NCI-H526 treated with DMSO at 0.1 percent for 48 hours (cell line): ENCODE measurements at places on chromosomes 3 and 15.

GRCh38 chr3:191246630-191247029 is 47.6 kb downstream of the OSTN start:
- DNase-seq = no peak

GRCh38 chr3:50195501-50196252 is 4.3 kb downstream of the GNAT1 start:
- DNase-seq = no peak

DNA sequence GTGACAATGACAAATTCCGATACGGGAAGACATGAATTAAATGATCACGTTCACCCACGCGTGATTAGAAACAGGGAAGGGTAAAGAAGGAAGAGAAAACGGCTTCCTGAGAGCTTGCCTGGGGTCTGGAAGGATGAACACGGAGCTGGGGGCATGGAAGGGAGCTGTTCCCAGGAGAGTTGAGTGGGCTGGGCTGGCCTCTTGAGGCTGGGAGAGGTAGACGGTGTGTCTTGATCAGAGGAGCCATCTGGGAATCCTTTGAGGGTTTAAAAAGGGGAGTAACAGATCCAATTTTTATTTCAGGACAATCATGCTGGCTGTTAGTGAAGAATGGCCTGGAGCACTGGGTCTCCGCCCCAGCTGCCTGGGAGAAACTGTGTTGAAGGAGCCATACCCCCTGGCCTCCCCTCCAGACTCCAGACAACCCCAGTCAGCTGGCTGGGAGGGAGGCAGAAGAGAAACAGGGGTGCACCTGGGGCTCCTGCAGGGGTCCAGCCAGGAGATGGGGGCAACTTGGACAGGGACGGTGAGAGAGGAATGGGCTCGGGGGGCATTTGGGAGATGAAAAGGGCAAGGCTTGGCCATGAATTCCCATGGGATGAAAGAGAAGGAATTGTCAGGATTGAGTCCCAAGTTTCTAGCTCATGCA is 53.6 kb upstream of the CGNL1 start:
- DNase-seq = peak; percentile 62

DNA sequence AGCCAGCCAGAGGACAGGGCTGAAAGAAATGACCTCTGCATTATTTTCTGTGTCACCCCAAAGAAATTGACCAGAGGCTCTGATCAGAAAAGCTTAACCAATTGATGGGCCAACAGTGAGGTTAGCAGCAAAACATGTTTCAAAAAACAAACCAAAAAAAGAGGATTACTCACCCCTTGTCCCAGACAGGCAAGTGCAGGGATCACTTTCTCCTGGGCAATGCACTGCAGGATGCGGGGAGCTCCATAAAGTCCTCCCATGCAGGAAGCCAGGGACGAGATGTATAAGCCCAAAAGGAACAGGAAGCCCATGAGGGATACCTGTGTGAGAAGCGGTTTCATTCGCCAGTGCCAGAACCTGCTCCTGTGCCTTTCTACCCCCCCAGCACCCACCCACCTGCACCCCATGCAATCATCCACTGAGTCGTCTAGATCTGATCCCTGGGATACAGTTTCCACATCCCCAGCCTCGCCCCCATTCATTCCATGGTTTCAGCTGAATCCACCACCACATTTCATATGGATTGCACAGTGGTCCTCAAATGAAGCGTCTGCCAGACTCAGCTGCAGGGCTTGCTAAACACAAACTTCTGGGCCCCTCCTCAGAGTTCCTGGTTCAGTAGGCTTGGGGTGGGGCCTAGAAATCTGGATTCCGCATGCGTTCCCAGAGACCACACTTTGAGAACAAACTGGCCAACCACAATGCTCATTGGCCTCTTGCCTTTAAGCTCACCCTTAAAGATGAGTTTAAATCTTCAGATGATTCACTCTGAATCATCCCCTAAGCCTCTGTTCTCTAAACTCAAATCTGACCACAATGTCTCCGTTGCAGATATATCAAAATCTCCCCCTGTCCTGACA is 54.4 kb upstream of the HEG1 start:
- DNase-seq = no peak

GRCh38 chr15:31291048-31291578 is 35.5 kb upstream of the KLF13 start:
- no peak for DNase-seq

GRCh38 chr3:104909721-104910120 is 457.0 kb upstream of the ALCAM start:
- peak; percentile 78 for DNase-seq

- DNase-seq = no peak
Measured at GRCh38 chr3:17967953-17968607, 225.6 kb upstream of the TBC1D5 start.

- no peak for DNase-seq
Measured at GRCh38 chr3:15180042-15180611, 25.9 kb upstream of the CAPN7 start.

GRCh38 chr3:15207836-15208504 is 1.9 kb downstream of the CAPN7 start:
- DNase-seq = no peak

DNA sequence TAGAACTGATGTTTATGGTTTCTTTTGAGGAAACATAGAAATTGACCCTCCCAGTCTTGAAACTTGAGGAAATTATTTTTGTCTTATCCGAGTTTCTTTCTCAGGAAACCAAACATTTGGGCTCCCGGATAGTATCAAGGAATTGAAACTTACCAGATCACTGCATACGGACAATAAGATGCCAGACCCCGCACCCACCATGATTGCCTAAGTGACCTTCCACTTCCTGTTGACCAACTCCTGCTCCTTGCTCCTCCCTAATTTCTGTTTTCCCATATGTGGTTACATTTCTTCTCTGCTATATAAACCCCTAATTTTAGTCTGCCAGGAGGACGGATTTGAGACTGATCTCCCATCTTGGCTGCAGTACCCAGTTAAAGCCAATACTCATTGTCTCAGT is 118.4 kb upstream of the TPRG1 start:
- DNase-seq = no peak

- no peak for DNase-seq
Measured at GRCh38 chr15:57440167-57440566, 63.9 kb downstream of the CGNL1 start.

- DNase-seq = no peak
Measured at GRCh38 chr3:30281526-30281925, 324.9 kb upstream of the TGFBR2 start.
